ENCODE measurements at places on chromosomes 13 and 19. TPM values are rescaled to one million over a fixed set of nuclear protein-coding genes. Genes with fewer than 3 reads are reported as not detected.

- H3K27me3 ChIP-seq = no peaks in the 10 kb centered on the region
- peak overlapping the region; percentile 100 for H3K4me3 ChIP-seq
- peak overlapping the region; percentile 99 for H3K27ac ChIP-seq
- peaks cover 31% of the 10 kb centered on the region for H3K4me1 ChIP-seq
- H3K36me3 ChIP-seq = peaks cover 25% of the 10 kb centered on the region
- peak; percentile 60 for DNase-seq
These were observed 870 bp downstream of the ZNF44 start for GRCh38 chr19:12293777-12294248.

The CASP14 gene
- not detected for total RNA-seq

The ZNF317 gene
- 58.2 TPM for total RNA-seq

DNA sequence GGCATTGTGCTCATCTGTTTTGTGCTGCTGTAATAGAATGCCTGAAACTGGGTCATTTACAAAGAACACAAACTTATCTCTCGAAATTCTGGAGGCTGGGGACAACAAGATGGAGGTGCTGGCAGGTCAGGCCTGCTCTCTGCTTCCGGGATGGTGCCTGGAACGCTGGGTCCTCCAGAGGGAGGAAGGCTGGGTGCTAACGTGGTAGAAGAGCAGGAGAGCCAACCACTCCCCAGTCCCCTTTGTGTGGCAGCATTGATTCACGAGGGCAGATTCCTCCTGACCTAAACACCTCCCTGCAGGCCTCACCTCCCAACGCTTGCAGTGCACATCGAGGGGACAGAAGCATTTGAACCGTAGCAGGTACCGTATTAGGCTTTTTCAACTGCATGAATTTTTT lies 34.1 kb upstream of the TFDP1 start:
- H3K27ac ChIP-seq = no peak overlapping the region
- DNase-seq = no peak
- H3K4me3 ChIP-seq = no peak overlapping the region
- no peaks in the 10 kb centered on the region for H3K4me1 ChIP-seq

- H3K4me3 ChIP-seq = no peak overlapping the region
- H3K27ac ChIP-seq = no peak overlapping the region
- no peaks in the 10 kb centered on the region for H3K27me3 ChIP-seq
- no peak for DNase-seq
- peaks cover 18% of the 10 kb centered on the region for H3K36me3 ChIP-seq
- H3K4me1 ChIP-seq = peaks cover 10% of the 10 kb centered on the region
These were observed 22.4 kb downstream of the SIPA1L3 start for GRCh38 chr19:37929355-37929923.

- no peak overlapping the region for H3K27ac ChIP-seq
- no peaks in the 10 kb centered on the region for H3K4me1 ChIP-seq
- H3K27me3 ChIP-seq = peaks cover 9% of the 10 kb centered on the region
- no peak for DNase-seq
These were observed 59.4 kb upstream of the FARP1 start for GRCh38 chr13:98083507-98083906.

The SIGLEC8 gene
- total RNA-seq = not detected

The FFAR3 gene
- 1.2 TPM for total RNA-seq

DNA sequence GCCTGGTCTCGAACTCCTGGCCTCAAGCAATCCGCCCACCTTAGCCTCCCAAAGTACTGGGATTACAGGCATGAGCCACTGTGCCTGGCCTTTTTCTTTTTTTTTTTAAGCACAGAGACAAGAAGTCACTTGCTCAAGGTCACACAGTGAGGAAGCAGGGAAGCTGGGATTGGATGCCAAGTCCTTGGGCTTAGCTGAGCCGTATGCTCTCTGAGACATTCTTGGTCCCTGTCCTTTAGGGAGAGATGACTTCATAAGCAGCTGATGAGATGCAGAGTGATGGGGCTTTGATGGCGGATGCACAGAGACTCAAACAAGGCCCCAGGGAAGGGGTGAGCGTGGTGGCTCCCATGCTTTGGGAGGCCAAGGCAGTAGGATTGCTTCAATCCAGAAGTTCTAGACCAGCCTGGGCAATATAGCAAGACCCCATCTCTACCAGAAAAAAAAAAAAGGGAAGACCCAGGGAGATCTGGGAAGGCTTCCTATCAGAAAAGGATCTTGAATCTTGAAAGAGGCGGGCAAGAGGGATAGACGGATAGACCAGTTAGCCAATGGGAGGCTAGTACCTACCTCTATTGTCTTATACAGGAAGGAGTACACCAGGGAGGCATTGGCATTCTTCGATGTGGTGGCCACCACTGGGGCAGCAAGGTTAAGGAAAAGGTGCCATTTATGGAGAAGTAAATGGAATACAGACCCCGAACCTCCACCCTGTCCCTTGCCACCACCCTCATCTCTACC lies 3.9 kb downstream of the AP1M2 start:
- peaks cover 12% of the 10 kb centered on the region for H3K27me3 ChIP-seq
- no peak overlapping the region for H3K4me3 ChIP-seq
- DNase-seq = no peak
- no peak overlapping the region for H3K27ac ChIP-seq
- H3K4me1 ChIP-seq = peaks cover 8% of the 10 kb centered on the region

DNA sequence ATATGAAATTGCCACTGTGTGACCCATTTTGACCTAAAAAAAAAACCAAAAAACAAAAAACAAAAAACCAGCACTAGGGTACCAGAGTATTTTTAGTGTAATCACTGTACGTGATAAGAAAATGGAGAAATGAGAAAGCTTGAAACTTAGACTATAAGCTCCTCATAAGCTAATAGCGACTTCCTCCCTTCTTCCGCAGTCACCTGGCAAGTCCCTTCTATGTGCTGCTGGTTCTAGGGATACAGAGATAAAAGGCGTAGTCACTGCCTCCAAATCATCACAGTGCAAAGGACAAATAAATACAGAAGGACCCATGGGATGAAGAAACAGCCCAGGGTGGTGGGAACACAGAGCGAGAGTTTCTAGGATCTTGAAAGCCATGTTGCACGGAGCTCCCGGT lies 190.3 kb downstream of the TM9SF2 start:
- H3K27me3 ChIP-seq = no peaks in the 10 kb centered on the region
- no peak overlapping the region for H3K4me3 ChIP-seq
- no peak overlapping the region for H3K27ac ChIP-seq
- H3K36me3 ChIP-seq = no peaks in the 10 kb centered on the region
- no peaks in the 10 kb centered on the region for H3K4me1 ChIP-seq

DNA sequence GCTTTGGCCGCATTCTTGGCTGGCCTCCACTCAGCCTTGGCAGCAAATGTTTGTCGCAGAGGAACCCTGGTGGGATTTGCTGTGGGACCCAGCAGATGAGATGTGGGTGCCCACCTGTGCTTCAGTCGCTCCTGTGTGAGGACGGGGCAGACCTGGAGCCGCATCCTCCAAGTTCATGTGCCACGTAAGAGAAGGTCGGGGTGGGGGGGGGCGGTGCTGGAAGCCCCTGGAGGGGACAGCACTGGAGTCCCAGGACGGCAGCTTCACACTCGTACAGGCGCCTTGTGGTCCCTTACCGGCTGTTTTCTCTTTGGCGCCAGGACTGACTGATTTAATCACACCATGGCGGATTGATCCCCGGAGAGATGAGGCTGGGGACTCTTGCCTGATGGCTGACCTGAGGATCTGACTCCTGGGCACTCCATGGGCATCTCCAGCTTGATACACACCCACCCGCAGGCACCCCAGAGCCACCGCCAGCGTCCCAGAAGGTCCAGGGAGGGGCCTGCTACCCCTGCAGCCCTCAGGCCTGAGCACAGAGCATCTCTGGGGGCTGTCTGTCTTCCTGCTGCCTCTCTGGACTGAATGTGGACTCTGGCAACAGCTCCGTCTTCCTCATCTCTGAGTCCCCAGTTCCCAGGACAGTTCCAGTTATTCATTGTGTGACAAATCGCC lies 10.0 kb upstream of the GRTP1 start:
- peaks cover 8% of the 10 kb centered on the region for H3K27me3 ChIP-seq
- no peak for DNase-seq
- no peaks in the 10 kb centered on the region for H3K4me1 ChIP-seq
- H3K27ac ChIP-seq = no peak overlapping the region
- no peak overlapping the region for H3K4me3 ChIP-seq

DNA sequence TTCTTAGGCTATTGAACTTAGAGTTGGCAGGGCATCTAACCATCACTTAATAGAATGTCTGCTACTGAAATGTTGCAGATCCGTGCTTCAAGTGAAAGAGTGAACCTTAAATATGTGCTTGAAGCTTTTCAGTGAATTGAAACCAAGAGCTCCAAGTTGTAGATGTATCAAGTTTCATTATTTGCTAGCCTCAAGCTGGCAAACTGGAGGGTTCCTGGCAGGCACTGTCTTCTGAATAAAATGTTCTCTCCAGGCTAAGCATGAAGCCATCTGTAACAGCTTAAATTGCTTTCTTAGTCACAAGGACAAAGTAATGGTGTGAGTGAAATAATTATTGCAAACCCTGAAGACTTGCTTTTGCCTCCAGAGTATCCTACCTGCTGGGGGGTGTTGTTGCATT lies 415.0 kb upstream of the SPRY2 start:
- H3K36me3 ChIP-seq = no peaks in the 10 kb centered on the region
- no peak for DNase-seq
- no peaks in the 10 kb centered on the region for H3K27me3 ChIP-seq
- no peaks in the 10 kb centered on the region for H3K4me1 ChIP-seq

The HCST gene
- total RNA-seq = 44.9 TPM

- no peak overlapping the region for H3K27ac ChIP-seq
- no peak overlapping the region for H3K4me3 ChIP-seq
- no peaks in the 10 kb centered on the region for H3K36me3 ChIP-seq
These were observed 189.3 kb downstream of the TM9SF2 start for GRCh38 chr13:99690426-99691174.

DNA sequence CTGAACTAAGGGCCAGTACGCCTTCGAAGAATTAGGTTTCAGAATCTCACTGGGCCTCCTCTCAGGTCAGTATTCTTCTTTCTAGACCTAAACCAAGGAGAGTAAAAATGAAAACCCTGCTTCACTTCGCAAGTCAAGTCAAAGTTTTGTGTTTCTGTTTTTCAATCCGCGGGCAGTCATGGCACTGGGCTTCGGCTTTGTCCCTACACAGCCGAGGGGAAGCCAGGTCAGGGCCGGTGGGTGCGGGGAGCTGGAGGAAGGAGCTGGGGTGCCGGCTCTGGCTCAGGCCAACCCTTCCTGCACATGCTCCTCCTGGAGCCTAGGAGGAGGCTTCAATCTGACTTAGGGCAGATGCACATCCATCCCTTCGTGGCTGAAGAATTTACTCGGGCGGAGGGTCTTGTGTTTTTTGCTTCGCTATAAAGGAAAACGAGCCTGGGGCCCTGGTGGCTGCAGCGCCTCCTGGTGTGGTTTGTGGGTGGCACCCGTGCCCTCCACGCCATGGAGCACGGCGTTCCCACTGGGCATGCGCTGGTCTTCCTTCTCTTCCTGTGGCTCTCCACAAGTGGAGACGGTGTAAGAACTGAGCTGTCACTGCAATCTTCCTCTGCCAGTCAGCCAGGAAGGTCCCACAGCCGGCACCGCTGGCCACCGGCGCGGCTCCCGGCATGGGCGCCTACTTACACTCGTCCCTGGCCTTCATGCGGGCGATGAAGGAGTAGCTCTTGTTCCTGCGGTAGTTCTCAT lies 22.5 kb downstream of the C19orf44 start:
- H3K4me3 ChIP-seq = no peak overlapping the region
- no peak for DNase-seq
- H3K27ac ChIP-seq = no peak overlapping the region
- no peaks in the 10 kb centered on the region for H3K4me1 ChIP-seq
- H3K36me3 ChIP-seq = peaks cover 21% of the 10 kb centered on the region

- H3K4me3 ChIP-seq = no peak overlapping the region
- no peaks in the 10 kb centered on the region for H3K4me1 ChIP-seq
- DNase-seq = no peak
- no peaks in the 10 kb centered on the region for H3K27me3 ChIP-seq
- H3K36me3 ChIP-seq = no peaks in the 10 kb centered on the region
These were observed 1105.1 kb downstream of the OLFM4 start for GRCh38 chr13:54133746-54134145.

GRCh38 chr13:112753833-112754232 lies 64.0 kb downstream of the ATP11A start:
- H3K4me1 ChIP-seq = peaks cover 14% of the 10 kb centered on the region
- H3K4me3 ChIP-seq = no peak overlapping the region
- no peaks in the 10 kb centered on the region for H3K27me3 ChIP-seq

The IGFL4 gene
- total RNA-seq = not detected

The GRK1 gene
- not detected for total RNA-seq

DNA sequence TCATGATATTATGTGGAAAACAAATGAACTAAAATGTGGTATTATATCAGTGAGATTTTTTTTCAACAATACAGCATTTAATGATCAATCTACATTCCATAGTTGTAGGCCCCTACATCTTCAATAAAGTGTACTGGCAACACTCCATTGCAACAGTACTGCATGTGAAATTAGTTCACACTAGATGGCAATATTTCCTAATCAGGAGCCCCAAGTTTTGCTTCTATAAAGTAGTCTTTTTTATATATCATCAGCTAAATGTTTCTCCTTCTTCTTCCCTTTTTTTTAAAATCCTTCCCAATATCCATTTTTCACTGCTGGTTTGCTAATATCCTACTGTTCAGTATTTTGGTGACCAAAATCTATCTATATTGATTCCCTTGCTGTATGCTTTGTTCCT lies 528.3 kb upstream of the ATXN8OS start:
- H3K36me3 ChIP-seq = no peaks in the 10 kb centered on the region
- no peaks in the 10 kb centered on the region for H3K4me1 ChIP-seq
- H3K4me3 ChIP-seq = no peak overlapping the region
- no peaks in the 10 kb centered on the region for H3K27me3 ChIP-seq
- H3K27ac ChIP-seq = no peak overlapping the region
- DNase-seq = no peak

The FUT3 gene
- total RNA-seq = not detected

The ITGBL1 gene
- total RNA-seq = not detected

DNA sequence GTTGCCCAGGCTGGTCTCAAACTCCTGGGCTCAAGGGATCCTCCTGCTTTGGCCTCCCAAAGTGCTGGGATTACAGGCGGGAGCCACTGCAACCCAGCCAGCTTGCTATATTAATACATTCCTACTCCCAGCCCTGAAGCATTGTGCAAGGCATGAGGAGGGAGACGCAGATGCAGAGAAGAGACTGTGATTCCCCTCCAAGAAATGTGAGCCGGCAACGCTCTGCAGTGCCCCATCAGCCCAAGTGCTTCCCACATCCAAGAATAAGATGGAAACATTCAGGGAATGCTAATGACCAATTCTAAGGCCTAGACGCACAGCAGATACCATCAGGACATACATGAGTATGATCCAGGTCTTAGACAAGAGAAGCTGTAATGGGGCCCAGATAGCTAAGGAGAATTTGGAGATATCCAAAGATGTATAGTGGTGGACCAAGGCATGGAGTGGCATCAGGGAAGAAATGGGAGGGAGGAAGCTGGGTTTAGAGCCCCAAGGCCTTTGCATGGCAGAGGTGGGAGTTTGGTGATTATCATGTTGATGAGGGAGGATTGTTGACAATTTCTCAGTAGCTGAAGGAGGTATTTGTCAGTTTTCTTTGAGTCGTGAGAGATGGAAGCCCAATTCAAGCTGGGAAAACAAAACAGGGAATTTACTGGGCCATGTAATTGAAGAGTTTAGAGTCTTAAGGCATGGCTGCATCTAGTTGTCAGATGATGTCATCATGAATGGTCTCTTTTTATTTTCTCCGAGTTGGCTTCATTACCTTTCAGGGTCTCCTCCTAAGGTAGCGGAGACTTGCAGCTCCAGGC lies 2.9 kb downstream of the PPM1N start:
- peaks cover 10% of the 10 kb centered on the region for H3K27me3 ChIP-seq
- no peak for DNase-seq
- H3K36me3 ChIP-seq = no peaks in the 10 kb centered on the region
- no peak overlapping the region for H3K4me3 ChIP-seq
- H3K27ac ChIP-seq = no peak overlapping the region

- H3K27me3 ChIP-seq = no peaks in the 10 kb centered on the region
- no peaks in the 10 kb centered on the region for H3K4me1 ChIP-seq
- no peak for DNase-seq
- H3K27ac ChIP-seq = no peak overlapping the region
- H3K36me3 ChIP-seq = peaks cover 4% of the 10 kb centered on the region
These were observed 121.8 kb downstream of the ZNF675 start for GRCh38 chr19:23565256-23565655.
